Frontal cortex (tissue), 4 donors: ENCODE measurements at places on chromosomes 4 and X. TPM values are rescaled to one million over a fixed set of nuclear protein-coding genes. Genes with fewer than 3 reads are reported as not detected.

Gene MFAP3L
- total RNA-seq = 8.2 TPM

Gene LDB2
- 216 TPM for total RNA-seq

Gene F8A3
- total RNA-seq = 1.2 TPM

Gene FDCSP
- total RNA-seq = not detected

Gene DSPP
- total RNA-seq = 0.41 TPM
